ENCODE measurements at places on chromosomes 7 and 10. TPM values are rescaled to one million over a fixed set of nuclear protein-coding genes. Genes with fewer than 3 reads are reported as not detected.
A peak's percentile ranks its signal among the peaks of the same experiment; 100 is the strongest.

DNA sequence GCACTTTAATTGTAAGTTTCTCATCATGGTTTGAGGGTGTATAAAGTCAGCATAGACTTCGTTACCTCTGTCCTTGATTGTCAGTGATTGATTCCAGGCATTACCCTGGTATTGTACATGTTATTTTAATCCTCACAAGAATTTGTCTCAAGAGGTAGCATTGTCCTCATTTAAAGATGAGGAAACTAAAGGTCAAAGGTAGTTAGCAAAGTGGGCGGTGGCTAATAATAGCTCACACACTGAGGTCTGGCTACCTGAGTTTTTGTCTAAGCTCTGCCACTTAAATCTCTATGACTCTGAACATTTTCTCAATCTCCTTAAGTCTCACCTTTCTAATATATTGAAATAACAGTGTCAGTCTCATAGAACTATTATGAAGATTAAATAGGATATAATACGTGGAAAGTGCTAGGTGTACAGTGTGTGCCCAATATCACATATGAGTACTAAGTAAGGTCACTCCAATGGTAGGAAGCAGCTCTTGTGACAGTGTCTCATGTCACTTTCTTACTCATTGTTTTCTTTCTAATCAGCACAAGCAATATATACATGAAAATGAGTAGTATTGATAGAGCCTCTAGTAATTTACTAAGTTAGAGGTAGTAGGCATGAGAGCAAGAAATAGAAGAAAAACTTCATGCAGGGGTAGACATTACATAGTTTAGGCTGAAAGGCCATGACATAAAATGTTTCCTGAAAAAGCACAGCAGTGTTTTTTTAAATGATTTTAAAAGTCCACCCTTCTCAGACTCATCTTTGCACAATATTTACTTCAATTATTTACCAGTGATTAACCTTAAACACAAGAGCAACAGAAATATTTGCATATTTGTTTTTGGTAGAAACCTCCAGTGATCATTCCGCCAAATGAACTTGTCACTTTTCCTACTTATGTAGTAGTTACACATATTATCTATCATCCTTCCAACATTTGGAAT lies 21.0 kb downstream of the AHR start:
- DNase-seq: no peak

DNA sequence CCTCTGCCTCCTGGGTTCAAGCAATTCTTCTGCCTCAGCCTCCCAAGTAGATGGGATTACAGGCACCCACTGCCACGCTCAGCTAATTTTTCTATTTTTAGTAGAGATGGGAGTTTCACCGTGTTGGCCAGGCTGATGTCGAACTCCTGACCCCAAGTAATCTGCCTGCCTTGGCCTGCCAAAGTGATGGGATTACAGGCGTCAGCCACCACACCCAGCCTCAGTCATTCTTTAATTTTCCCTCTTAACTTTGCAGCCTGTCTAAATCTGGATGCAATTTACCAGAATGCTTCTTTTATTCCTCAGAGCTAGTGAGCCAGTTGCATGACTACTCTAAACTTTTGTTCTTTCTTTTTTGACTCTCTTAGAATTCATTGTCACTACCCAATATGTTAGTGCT lies 90.5 kb upstream of the CSTF2T start:
- DNase-seq: no peak

GRCh38 chr10:63866747-63867140 lies 345.5 kb downstream of the REEP3 start:
- DNase-seq: peak; percentile 28

DNA sequence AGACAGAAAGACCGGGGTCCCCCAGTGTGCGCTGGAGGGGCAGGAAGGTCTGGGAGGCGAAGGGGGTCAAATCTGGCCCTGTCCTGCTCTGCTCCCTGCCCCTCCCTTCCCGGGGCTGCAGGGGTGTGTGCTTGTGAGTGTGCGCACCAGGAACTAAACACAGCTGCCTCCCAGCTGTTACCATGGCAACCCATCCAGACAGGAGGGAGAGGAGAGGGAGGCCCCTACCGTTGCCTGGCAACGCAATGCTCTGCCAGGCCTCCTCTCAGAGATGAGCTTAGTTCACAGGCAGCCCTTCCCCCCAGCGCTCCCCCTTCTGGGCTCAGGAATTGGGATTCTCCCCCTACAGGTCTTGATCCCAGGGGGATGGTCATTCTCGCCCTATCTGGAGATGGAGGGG lies 6.1 kb downstream of the NYAP1 start:
- peak; percentile 47 for DNase-seq

DNA sequence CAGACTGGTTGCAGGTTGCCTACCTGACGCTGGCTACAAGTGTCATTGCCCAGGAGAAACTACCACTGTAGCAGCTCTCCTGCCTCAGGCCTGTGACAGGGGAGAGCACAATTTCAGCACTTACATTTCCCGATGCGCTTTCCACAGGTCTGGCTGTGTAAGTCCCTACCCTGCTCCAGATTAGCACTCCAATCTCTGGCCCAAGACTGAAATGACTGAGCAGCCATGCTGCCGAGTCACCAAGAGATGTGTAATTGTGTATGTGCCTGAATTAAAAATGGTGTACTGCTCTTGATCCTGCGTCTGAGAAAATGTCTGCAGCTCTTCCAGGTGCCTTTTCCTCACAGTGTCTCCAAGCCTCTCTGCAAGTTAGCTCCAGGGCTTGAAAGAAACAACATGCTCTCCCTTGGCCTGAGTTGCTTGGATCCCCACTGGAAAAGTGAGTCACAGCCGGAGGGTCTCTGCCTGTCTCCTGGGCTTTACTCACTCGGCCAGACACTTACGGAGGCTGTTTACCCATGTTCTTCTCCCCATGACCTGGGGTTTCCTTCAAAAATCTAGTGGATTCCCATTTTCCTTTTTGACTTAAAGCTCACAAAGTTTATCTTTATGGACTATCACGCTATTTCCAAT lies 1001.7 kb upstream of the KCND2 start:
- no peak for DNase-seq

DNA sequence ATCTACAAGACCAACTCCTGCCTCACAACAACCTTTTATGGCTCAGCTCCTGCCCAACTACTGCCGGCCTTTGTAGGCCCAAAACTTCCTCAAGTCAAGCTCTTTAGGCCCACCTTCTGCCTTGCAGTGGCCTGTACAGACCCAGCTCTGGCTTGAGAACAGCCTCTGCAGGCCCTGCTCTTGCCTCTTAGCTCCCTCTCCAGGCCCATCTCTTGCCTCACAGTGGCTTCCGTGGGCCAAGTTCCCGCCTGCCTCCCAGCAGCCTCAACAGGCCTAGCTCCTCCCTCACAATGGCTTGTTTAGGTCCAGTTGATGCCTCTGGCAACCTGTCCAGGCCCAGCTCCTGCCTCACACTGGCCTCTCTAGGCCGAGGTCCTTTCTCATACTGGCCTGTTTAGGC lies 32.4 kb upstream of the VKORC1L1 start:
- peak; percentile 36 for DNase-seq

GRCh38 chr7:21463524-21463923 lies 35.6 kb downstream of the SP4 start:
- DNase-seq: no peak

DNA sequence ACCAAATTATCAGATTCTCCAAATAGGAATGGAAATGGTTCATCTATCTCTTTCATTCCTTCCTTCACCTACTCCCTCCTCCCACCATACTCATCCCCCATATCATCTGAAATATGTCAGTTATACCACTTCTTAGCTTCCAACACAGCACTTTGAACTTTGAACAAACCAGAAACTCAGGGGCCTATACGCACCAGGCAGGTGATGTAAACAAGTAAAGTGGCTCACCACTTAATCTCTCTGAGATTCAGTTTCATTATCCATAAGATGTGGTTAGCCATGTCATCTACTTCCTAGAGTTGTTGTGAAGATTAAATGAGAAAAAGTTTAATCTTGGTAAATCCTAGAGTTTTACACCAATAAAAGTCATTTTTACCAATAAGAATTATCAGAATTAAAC lies 65.9 kb upstream of the LRRN3 start:
- DNase-seq: no peak

DNA sequence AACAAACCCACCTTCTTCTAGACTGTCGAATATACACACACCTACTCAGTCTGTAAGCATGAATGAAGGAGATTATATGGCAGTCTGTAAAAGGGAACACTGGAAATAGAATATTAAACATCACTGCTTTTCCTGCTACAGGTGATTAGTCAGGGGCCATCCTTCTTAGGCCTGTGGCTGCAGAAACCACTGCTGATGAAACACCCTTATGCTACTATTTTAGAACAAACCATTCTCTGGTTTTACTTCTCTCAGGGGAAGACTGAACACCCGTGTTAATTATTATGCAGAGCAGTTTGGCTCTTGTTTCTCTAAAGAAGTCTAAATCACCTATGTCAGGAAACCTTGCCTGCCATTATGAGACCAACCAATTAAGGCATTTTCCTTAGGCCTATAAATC lies 351.1 kb upstream of the KLF6 start:
- DNase-seq: peak; percentile 90

GRCh38 chr7:3432911-3433310 lies 131.9 kb downstream of the SDK1 start:
- DNase-seq: no peak

- DNase-seq: no peak
These were observed 892.6 kb downstream of the XPNPEP1 start for GRCh38 chr10:109030581-109031210.

Gene ACSL5
- total RNA-seq: 11.8 TPM

Gene PKD2L1
- total RNA-seq: not detected

Gene EEPD1
- total RNA-seq: 3.6 TPM

Gene UTF1
- not detected for total RNA-seq

Gene HGF
- 0.17 TPM for total RNA-seq
